AG09319 (cell line): ENCODE measurements at places on chromosomes 2 and 18.

- no peak for DNase-seq
Observed at GRCh38 chr2:184628051-184628450, 29.7 kb downstream of the ZNF804A start.

- no peak for DNase-seq
Observed at GRCh38 chr18:49225160-49225559, 235.3 kb downstream of the DYM start.

GRCh38 chr2:10325278-10326145, 22.8 kb downstream of the HPCAL1 start:
- no peak for DNase-seq

DNA sequence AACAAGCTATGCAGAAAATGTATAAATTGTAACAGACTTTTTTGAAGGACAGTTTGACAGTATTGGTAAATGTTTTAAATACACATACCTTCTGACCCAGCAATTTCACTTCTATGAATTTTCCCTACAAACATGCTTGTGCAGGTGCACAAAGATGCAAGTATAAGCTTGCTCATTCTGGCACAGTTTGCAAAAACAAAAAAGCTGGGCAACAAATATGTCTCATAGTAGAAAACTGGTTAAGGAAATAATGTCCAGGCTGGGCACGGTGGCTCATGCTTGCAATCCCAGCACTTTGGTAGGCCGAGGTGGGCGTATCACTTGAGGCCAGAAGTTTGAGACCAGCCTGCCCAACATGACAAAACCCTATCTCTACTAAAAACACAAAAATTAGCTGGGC, 96.9 kb upstream of the NEDD4L start:
- no peak for DNase-seq

DNA sequence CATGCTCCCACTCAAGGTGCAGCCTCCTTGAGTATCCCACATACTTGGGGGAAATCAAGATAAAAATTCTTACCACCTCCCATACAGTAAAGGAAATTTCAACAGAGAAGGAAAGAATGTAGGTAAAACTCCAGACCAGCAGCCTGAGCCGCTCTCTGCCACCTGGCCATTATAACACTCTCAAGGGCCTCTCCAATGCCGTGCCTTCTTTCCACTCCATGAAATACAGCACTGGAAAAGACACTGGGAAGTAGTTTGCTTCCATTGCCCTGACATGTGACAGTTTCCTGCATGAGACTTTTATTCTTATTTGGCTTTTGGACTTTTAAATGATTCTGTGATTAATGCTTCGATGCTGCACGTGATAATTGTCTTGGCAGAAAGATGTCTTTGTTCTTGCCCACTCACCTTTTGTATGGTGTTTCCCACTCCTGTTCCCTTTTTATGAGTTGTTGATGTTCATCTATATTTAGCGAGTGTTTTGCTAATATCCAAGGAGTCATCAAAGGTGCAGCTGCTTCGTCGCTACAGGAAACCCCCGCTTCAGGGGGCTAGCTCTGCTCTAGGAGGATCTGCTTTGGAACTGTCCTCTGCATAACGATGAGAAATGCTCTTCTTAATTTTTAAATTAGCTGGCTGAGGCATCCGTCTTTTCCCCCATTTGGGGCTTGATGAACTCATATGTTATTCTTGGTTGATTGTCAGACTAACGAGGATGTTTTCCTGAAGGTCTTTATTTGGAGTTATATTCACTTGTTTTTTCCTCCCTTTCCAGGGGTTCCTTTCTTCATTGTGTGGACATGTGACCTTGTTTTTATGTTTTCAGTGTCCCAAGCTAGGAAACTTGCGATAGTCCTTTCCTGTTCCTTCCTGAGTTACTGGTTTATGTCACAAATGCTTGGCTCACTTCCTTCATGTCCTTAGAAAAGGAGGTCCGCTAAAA, 179.4 kb downstream of the TXNL1 start:
- no peak for DNase-seq

DNA sequence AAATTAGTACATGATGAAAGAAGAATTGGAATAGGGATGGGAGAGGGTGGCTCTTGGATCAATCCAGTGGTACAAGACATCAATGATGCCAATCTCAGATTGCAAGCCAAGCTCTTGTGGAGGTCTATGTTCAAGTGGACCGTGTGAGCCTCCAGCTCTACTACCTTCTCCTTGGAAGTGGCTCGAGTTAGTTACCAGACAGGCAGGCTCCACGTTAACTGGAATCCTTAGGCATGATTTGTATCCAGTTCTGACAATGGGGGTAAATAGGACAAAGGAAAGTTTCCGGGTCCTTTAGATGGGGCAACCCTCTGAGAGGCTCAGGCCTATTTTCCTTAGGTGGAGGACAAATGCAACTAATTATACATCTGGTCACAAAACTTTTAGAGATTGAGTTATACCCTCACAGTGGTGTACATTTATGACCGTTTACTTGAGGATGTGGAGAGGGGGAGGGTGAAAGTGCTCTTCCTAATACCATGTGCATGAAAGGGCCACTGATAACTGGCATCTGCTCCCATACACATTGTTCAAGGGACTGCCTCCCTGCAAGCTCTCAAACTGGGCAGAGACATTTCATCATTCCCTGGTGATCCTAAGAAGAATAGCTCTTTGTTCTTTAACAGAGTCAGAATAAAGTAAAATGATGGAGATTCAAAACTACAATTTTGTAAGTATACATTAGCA, 180.2 kb downstream of the SOCS6 start:
- no peak for DNase-seq

- no peak for DNase-seq
Observed at GRCh38 chr18:7116001-7116730, 1.4 kb downstream of the LAMA1 start.

DNA sequence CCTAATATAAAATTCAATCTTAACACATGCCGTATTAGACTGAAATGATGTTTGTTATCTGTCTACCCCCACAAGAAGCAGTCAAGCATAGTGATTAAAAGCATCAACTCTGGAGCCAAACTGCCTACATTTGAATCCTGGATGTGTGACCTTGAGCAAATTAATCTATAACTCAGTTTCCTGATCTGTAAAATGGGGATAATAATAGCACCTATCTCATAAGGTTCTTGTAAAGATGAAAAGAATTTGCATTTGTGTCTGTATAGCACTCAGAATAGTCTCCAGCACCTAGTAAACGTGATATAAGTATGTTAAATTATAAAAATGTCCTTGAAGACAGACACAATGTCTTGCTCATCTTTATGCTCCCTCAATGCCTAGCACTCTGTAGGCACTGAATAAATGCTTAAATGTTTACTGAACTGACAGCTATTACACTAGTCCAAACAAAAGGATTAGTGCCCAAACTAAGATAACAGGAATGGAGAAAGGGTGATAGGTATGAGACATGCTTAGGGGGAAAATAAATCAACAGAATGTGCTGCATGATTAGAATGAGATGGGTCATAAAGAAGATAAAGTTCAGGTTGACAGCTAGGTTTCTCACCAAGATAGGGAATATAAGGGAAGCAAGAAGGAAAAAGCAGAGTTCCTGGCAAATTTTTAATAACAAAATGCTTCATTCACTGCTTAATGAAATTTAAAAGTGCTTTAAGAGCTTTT, 180.6 kb downstream of the ATAD2B start:
- no peak for DNase-seq

DNA sequence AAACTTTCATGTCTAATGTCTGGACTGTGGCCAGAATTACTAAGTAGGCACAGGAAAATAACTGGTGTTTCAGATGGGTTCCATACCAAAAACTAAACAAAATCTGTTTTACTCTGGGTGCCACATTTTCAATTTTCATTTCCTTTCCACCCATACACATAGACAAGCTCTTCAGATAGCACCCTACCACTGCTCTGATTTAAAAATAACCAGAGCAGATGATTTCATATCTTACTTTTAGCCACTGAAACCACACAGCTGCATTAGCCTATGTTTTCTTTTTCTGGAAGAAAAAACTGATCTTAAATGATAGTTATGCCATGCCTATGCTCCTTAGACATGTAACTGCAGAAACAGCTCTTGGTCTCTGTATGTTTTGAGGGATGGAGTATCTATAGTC, 647.6 kb downstream of the CPS1 start:
- DNase-seq, result no peak

GRCh38 chr2:233234264-233234663, 17.2 kb upstream of the ATG16L1 start:
- DNase-seq, result no peak

DNA sequence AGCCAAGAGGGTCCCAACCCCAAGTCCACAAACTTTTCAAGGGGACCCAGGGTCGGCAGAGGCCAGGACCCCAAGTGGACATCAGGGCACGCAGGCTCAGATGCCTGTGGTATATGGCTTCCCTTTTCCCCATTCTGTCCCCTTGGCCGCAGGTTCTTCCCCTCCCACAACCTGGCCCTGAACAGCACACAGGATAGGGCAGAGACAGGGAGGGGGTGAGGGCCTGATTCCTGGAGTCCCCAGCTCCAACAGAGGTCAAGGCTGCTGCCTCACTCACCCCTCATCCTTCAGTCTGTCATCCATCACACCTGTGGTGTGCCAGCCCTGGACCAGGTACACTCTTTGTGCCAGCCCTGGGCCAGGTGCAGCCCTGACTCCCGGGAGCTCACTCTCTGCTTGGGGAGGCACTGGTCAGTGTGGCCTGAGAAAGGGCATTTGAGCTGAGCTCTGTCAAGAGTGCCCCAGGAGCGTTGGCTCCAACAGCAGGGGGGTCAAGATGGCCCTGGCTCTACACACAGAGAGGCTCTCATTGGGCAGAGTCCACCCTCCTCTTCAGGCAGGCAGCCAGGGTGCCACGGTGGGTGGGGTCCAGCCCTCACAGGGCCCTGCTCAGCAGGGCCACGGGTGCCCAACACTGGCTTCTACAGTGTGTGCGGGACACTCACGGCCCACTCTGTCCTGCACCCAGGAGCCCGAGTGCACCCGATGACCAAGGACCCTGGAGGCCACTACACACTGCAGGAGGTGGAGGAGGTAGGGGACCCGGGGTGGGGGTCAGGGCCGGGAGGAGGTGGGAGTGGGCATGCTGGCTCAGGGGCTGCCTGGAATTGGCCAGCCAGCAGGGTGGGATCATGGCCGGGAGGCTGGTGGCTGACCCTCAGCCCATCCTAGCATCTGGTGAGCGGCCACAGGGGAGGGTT, 1.6 kb downstream of the AGXT start:
- no peak for DNase-seq

- no peak for DNase-seq
Observed at GRCh38 chr2:36609507-36609906, 11.5 kb upstream of the FEZ2 start.

- no peak for DNase-seq
Observed at GRCh38 chr18:48902856-48903601, 47.7 kb downstream of the SMAD7 start.

DNA sequence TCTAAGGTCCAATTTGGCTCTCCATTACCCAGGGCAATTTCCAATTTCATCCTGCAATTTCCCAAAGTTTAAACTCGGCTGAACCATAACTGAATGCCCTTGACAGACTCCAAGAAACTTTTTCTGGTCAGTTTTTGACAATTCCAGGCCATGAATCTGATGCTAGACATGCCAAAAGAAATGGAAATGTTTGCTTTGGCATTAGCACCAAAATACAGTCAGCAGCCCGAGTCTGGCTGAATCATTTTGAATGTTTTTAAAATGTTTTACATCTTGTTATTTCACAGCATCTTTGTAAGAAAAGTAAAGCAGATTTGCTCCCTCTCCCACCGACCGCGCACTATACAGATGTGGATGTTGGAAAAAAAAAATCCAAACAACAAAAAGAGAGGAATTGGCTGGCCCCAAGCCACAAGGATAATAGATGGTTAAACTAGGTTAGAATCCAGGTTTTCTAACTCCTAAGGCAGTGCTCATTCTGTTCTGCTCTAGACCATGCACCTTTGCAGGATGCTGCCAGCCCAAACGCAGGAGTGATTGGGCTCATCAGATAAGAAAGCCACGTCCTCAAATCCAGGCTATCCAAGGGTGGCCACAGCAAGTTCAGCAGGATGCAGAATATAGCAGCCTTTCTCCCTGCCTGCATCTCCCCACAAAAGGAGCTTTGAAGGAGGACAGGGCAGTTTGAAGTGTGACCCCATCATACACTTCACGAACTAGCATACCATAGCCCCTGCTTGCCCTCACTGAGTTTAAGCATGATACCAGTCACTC, 167.5 kb downstream of the ALK start:
- DNase-seq, result peak; percentile 16

- no peak for DNase-seq
Observed at GRCh38 chr2:136137982-136138381, 20.0 kb upstream of the CXCR4 start.

GRCh38 chr2:174615871-174616436, 18.4 kb upstream of the WIPF1 start:
- DNase-seq, result no peak

- DNase-seq, result no peak
Observed at GRCh38 chr18:75208155-75208835, 644 bp downstream of the PTGR3 start.

DNA sequence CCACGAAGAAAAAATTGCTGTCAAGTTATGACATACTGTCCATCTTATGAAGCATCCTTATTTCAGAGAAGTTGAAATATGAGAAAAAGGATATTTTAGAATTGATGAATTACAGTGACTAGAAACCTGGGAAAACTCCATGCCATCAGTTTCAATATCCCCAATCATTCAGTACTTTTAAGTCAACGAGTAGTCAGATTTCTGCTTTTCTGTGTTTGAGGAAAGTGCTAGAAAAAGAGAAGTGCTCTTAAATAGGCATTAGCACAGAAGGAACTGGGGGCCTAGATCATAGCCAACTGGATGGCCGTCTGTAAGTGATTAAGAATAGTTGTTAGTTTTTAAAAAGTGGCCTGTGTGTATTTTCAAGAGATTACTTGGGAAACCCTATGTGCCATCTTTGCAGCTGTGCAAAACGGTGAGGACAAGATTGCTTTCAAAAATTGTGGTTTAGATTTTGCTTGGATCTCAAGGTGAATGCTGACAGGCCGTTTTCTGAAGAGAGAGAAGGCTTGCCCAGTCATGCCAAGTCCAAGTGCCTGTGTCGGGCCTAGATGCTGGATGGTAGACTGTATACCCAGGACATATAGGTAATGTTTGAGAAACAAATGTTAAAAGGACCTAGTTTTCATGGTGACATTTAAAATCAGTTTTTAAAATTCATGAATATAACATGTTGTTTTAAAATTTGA, 5.1 kb downstream of the NEDD4L start:
- DNase-seq, result no peak

DNA sequence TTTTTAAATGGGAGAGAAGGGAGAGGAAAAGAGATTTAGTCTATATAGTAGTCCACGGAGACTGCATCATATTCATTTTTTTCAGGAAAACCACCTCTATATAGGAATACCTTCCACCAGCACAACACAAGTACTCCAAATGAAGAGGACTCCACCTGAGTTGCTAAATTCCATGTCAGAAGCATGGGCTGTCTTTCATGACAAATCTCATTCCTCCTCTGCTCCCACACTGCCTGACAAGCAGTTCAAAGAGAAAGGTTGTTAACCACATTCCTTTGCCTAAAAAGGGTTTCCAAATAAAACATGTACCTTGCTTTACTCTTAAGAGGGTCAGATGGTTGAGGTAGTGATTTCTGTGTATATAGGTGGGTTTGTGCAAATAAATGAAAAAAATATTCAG, 122.0 kb downstream of the TMEFF2 start:
- no peak for DNase-seq

GRCh38 chr2:211358504-211358903, 802.1 kb downstream of the CPS1 start:
- DNase-seq, result no peak
